ENCODE measurements at places on chromosomes 1 and 21.

GRCh38 chr1:7225711-7226505 is 440.7 kb downstream of the CAMTA1 start:
- no peak for DNase-seq

GRCh38 chr1:179951383-179952144 is 3.0 kb upstream of the CEP350 start:
- no peak for DNase-seq

DNA sequence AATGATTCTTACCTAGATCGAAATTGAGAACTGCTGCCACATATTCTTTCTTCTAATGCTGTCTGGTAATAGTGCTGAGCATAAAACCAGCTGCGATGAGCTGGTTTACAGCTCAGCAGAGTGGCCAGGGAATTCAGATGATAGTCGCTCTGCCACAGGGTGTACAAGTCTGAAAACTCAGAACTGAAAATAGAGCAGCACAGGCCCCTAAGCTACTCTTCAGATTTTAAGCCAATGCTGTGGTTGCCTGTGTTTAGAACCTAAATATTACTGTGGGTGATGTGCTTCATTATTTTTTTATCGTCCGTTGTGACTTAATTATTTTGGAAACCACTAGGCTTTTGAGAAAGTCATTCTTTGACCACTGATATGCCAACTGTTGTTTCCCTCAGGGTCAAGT is 152.0 kb downstream of the ADGRL4 start:
- no peak for DNase-seq

DNA sequence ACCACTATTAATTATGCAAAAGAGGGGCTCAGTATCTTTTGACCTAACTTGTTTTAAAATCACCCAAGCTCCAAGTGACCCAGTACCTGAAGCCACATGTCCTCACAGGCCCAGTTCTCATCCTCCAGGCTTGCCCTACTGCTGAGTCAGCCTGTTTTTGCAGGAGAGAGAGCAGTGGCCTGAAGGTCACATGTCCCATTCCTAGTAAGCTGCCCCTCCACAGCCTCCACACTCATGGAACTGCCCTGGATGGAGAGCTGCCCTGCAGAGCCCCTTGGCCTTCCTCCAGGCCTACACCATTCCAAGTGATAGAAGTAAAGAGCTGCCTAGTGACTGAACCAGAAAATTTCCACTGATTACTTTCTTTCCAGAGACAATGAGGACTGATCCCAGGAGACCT is 139.8 kb upstream of the ST6GALNAC5 start:
- DNase-seq, result no peak

Measured in NCI-H345 (cell line).